ENCODE measurements at places on chromosomes 4 and X.

GRCh38 chr4:37903901-37904300 is 13.0 kb downstream of the TBC1D1 start:
- DNase-seq = no peak

DNA sequence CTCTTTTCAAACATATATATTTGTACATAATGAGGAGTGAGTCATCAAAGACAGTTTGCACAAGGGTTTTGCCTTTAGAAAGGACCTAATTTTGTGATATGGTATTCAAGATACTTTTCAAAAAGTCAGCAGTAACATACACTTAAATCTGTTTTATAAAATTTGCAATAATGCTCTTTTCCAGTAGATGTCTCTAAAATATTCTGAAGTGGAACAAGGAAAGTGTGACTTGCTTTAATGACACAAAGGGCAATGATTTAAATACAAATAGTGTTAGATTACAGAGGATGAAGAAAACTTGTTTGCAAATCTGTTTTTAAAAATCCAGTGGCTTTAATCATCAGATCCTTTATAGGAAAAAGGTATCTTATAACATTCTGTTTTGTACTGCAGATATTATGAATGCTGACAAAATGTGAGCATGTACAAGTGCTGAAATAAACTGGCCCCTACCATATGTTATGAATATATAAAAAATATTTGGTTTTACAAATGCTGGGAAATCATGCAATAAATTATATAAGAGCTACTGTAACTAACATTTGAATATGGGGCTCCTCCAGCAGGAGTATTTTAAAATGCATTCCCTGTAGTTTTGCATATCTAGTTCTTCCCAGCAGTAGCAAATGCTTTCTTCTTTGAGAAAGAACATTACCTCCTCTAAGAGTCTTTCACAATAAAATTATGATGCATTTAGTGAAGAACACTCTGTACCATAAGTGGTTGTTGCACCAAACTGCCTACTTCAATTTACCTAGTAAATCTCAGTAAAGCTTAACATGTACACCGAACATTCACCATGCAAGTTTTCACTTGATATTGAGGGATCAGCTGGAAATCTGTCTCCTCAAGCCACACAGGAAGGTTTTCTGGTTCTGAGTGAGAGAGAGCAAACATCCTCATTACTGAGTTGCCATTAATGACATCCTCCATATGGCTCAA is 20.2 kb downstream of the MMRN1 start:
- no peak for DNase-seq

- DNase-seq = no peak
Measured at GRCh38 chr4:59484944-59485343, 1715.2 kb upstream of the ADGRL3 start.

DNA sequence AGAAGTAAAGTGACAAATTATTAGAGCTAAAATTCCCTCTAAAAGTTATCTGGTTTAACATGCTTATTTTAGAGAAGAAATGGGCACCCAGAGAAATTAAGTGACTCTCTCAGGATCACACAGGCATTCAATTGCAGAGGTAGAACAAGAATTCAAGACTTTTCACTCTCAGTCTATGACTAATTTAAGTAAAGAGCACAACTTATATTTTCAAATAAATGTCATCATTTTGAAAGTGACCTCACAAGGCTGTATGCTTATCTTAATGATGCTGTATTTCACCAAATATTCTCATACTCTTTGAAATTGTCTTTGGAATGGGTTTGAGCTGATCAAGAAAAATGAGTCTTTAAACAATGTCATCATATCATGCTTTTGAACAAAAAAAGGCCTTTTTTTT is 15.3 kb downstream of the GPR174 start:
- DNase-seq = no peak

DNA sequence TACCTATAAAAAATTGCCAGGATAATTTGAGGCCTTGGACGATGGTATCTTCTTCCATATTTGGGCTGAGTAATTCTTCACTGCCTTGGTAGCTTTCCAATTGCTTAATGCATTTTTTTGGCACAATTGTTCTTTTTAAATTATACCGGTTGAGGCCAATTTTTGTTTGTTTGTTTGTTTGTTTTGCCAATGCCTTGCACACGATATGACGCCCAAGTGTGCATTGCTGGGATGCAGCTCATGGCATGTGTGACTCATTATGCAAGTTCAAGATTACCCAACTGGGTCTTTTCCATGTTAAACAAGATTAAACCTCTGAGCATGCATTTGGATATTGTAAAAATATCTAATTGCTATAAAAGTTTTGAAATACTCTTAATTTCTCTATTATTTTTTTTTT is 71.1 kb upstream of the KCNIP4 start:
- no peak for DNase-seq

- DNase-seq = no peak
Measured at GRCh38 chr4:182758273-182758672, 158.9 kb downstream of the DCTD start.

- DNase-seq = no peak
Measured at GRCh38 chr4:915595-915994, 16.5 kb downstream of the GAK start.

DNA sequence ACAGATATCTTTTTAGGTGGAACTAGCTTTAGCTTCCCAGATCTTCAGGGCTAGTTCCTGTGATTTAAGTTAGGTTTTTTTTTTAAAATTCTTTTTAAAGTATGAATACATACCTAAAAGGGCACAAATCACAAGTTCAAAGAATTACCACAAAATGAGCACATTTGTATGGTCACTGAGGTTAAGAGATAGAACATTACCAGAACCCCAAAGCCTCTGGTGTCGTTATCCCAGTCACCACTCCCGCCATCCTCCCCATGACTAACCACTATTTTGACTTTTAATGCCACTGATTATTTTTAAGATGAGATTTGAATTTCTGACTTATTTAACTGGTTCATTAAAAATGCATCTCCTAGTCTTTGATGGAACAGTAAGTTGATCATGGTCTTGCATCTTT is 5.4 kb downstream of the PGK1 start:
- DNase-seq = no peak

DNA sequence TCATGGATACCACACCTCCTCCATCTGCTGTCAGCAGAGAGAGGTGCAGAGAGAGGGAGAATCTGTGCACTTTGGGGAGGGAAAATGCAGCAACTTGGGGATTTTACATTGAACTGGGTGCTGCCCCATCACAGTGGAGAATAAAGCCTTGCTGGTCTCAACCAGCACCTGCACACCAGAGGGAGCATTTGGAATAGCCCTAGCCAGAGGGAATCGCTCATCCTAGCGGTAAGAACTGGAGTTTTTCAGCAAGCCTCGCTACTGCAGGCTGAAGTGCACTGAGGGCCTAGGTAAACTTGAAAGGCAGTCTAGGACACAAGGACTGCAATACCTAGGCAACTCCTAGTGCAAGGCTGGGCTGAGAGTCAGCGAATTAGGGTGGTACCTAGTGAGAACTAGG is 148.7 kb downstream of the KDR start:
- DNase-seq = no peak
